RPMI8226 (cell line): ENCODE measurements at places on chromosomes 3 and 15.
A peak's percentile ranks its signal among the peaks of the same experiment; 100 is the strongest.

DNA sequence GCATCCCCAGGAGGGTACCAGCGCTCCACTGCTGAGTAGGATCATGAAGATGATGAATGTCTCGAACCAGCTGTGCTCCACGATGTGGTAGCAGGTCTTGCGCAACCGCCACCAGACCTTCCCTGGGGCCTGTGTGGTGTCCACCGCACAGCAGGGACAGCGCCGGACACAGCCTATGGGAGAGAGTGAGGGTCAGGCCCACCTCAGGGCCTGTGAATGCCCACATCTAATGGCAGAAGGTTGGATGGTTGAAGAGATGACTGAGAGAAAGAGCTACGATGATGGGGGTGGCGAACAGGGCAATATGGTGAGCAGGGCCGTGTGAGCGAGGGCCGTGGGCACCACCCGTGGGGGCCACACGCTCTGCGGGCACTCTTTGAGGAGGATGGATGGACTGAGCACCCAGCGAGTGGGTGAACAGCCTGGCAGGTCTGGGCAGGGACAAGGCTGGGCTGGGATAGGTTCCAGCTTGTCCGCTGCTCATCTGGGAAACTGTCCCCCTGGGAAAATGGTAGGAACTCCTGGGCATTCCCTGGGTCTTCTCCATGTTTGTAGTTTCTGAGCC, 74.1 kb downstream of the SCN5A start:
- no peak for DNase-seq

DNA sequence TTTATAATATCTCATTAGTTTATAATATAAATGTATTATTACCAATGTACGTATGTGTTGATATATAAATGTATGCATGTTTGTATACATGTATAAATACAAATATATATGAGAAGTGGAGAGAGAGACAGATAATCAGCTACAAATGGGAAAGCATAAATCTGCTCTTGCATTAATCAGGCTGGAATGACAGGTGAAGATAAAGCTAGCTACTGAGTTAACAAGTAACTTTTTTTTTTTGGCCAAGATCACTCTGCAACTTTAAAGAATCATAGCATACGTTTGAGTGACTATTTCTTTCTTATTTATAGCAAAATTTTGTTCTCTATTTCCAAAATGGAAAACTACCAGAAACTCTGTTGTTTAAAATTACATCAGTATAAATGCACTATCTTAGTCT, 422.8 kb downstream of the SI start:
- DNase-seq: no peak

DNA sequence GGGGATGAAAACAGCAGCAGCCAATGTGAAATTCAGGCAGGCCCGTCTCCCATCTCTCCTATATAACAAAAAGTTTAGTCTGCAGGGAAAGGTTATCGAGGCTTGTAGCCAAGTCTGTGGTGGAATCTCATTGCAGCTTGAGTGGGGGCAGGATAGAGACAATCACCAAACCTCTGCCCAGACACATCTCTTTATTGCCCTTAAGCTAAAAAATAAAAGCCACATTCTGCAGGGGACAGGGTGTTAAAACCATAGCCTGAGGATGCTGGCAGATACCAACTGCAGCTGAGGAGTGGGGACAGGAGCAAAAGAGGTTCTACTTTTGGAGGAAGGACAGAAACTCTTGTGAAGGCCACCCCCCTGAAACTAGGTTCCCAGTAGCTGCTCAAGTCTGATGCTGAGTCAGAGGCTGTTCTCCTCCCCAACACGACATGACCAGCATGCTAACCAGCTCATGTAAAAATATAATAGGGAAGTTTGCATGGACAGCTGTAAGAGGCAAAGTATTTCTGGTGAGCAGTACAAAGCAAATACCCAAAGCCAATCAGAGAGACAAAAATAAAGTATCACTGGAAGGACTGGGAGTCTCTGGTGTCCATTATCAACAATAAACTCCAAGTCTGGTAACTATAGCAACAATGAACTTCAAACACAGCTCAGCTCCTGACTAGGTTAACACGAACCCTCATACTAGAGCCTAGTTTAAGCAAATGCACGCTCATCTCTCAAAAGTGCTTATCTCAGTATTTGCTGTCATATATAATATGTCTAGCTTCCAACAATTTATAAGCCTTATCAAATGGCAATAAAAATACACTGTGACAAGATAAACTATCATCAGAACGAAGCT, 362.2 kb upstream of the SLCO3A1 start:
- DNase-seq: peak; percentile 39

- DNase-seq: no peak
Measured at GRCh38 chr3:69997631-69998307, 1.8 kb upstream of the SAMMSON start.

- no peak for DNase-seq
Measured at GRCh38 chr3:32956750-32957570, 5.5 kb downstream of the CCR4 start.

DNA sequence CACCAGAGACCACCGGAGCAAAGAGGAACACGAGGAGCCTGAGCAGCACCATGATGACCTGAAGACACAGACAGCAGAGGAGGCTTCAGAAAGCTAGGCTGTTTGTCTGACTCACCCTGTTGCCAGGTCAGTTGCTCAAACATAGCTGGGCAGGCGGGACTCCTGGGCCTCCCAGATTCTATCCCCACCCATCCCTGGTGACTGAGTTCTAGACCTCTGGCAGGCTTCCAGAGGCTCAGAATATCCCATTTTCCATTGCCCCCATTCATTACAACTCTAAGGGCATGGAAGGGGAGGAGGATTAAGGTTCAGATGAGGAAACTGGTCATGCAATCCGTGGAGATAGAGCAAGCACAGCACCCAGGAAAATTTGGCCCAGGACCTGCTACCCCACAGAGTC, at the start of gene CDHR4:
Gene CDHR4 (minus strand): TSS at position 113 of the 400 bp plus-strand sequence. CDS start 61 bp downstream, at position 52.
- no peak for DNase-seq

- DNase-seq: no peak
Measured at GRCh38 chr3:112030901-112031300, 3.6 kb upstream of the TMPRSS7 start.

GRCh38 chr15:84572231-84572630, 28.6 kb upstream of the ZSCAN2 start:
- no peak for DNase-seq

GRCh38 chr15:69603369-69604071, 150.9 kb downstream of the RPLP1 start:
- no peak for DNase-seq

DNA sequence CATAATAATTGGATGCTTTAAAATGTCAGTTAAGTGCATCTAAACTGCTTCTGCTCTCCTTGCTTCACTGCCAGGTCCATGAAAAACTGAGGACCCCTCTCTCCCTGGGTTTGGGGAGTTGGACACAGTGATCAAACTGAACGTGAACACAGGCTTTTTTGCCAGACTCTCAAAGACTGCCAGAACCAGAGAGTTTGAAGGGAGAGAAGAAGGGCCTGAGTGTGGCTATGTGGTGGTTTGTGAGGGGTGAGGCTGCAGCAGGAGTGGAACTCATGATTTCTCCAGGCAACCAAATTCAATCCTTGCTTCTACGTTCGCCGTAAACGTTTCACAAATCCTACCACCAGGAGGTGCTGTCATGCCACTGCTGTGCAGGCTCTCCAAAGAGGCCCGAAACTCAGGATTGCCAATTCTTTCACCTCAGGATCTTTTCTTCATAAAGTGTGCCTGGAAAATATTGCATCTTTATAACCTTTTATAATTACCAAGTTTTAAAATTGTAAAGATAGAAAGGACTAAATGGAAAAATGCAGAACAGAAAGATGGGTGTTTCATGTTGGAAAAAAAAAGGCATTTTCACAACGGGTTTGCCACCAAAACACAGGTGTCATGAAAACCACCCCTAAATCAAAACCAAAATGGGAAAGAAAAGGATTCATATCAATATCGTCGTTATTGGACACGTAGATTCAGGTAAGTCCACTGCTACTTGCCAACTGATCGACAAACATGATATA, 19.7 kb downstream of the TM4SF4 start:
- peak; percentile 72 for DNase-seq

DNA sequence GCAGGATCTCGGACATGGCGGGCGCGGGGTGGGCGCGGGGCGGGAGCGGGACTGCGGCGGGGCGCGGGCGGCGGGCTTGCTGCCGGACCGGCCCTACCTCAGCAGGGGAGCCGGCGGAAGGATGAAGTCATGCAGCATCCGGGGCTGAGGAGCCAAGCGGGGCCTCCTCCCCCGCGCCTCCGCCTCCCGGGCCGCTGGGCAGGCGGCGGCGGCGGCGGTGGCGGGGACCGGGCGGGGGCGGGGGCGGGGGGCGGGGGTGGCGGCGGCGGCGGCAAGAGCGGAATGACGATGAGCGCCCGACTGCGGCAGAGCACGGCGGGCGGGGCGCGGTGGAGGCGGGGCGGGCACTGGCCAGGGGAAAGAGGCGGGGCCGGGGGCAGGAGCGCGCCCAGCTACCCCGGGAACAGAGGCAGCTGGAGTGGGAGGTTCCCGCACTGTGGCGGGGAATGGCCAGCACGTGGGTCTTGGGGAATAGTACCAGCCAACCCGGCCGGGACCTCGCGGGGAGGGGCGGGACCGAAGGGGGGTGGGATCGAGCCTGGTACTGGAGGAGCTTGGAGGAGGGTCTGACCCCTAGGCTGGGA, at the start of gene CAMK2N2:
Gene CAMK2N2 (minus strand): TSS at position 284 of the 584 bp plus-strand sequence. CDS start 268 bp downstream, at position 16.
- DNase-seq: peak; percentile 65
